ENCODE measurements at places on chromosomes 6 and 20.
A peak's percentile ranks its signal among the peaks of the same experiment; 100 is the strongest.

DNA sequence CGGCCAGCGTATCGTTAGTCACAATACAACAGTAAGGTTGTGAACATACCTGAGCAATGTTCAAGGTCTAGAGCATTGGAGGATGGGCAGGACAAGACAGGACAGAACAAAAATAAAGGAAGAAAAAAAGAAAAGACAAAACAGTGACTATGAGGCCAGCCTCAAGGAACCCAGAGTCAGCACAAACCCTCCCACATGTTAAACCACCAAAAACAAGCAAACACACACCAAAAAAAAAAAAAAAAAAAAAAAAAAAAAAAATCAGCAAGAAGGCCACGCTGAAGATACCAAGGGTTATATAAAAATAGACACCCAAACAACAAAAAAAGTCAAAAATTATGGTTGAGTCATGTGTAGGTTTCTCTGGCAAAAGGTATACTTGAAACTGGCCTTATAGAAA lies 12.8 kb downstream of the MED23 start:
- DNase-seq = no peak
- H3K27me3 ChIP-seq = no peaks in the 10 kb centered on the region
- no peak overlapping the region for H3K27ac ChIP-seq
- no peaks in the 10 kb centered on the region for H3K4me1 ChIP-seq
- peaks cover 99% of the 10 kb centered on the region for H3K36me3 ChIP-seq

DNA sequence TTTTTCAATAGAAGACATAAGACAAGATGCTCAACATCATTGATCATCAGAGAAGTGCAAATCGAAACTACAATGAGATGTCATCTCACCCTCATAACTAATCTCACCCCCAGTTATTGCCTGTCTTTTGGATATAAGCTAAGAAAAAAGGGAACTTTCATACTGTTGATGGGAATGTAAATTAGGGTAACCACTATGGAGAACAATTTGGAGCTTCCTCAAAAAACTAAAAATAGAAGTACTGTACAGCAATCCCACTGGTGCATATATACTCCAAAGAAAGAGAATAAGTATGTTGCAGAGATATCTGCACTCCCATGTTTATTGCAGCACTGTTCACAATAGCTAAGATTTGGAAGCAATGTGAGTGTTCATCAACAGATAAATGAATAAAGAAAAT lies 26.4 kb upstream of the PHF3 start:
- no peak overlapping the region for H3K27ac ChIP-seq
- no peaks in the 10 kb centered on the region for H3K4me1 ChIP-seq
- no peaks in the 10 kb centered on the region for H3K27me3 ChIP-seq

DNA sequence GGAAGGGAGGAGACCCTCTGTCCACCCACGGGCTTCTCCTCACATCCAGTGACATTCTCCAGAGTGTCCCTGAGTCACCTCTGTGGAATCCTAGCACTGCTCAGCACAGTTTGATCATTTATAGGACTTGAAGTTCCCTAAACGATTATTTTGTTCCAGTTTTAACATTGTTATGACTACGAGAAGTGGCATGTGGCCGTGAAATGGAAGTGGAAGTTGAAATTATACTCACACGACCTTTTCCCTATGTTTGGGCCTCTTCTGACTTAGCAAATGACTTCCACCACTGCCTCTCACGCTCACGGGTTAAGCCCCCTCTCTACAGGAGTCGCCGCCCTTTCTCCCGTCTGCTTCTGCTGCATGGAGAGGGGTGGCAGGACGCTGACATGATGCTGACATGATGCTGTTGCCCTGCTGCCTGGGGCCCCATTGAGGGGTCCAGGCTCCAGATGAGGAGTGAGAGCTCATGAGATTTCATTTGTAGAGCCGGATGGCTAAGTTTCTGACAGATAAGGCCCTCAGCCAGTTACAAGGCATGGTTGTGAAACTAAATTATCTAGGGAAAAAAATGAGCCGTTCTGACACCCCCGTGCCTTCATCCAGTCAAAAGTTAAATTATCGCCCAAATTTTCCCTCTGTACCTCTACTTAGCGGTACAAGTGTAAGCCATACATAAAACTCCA lies 153.6 kb upstream of the UST start:
- no peaks in the 10 kb centered on the region for H3K4me1 ChIP-seq
- H3K27me3 ChIP-seq = no peaks in the 10 kb centered on the region
- H3K27ac ChIP-seq = no peak overlapping the region
- no peaks in the 10 kb centered on the region for H3K36me3 ChIP-seq
- no peak for DNase-seq
- no peak overlapping the region for H3K4me3 ChIP-seq

GRCh38 chr6:7390226-7390878 lies 744 bp downstream of the RIOK1 start:
- DNase-seq = peak; percentile 52
- peak overlapping the region; percentile 99 for H3K27ac ChIP-seq
- no peaks in the 10 kb centered on the region for H3K27me3 ChIP-seq
- peaks cover 26% of the 10 kb centered on the region for H3K4me1 ChIP-seq
- peaks cover 25% of the 10 kb centered on the region for H3K36me3 ChIP-seq
- peak overlapping the region; percentile 88 for H3K4me3 ChIP-seq

GRCh38 chr20:22536956-22537756 lies 47.2 kb downstream of the FOXA2 start:
- H3K36me3 ChIP-seq = no peaks in the 10 kb centered on the region
- DNase-seq = no peak
- no peaks in the 10 kb centered on the region for H3K4me1 ChIP-seq
- no peak overlapping the region for H3K4me3 ChIP-seq
- no peak overlapping the region for H3K27ac ChIP-seq

GRCh38 chr6:146269482-146269881 lies 240.6 kb downstream of the GRM1 start:
- H3K4me3 ChIP-seq = no peak overlapping the region
- no peak for DNase-seq
- H3K4me1 ChIP-seq = no peaks in the 10 kb centered on the region

- no peak overlapping the region for H3K4me3 ChIP-seq
- peaks cover 72% of the 10 kb centered on the region for H3K36me3 ChIP-seq
- H3K27me3 ChIP-seq = no peaks in the 10 kb centered on the region
- peaks cover 25% of the 10 kb centered on the region for H3K4me1 ChIP-seq
- no peak overlapping the region for H3K27ac ChIP-seq
- DNase-seq = no peak
These were observed 18.6 kb downstream of the UCKL1 start for GRCh38 chr20:63937596-63937995.

- H3K36me3 ChIP-seq = no peaks in the 10 kb centered on the region
- H3K27me3 ChIP-seq = no peaks in the 10 kb centered on the region
- peak; percentile 98 for DNase-seq
- H3K4me3 ChIP-seq = no peak overlapping the region
These were observed 12.8 kb upstream of the SERPINB1 start for GRCh38 chr6:2854396-2854982.

DNA sequence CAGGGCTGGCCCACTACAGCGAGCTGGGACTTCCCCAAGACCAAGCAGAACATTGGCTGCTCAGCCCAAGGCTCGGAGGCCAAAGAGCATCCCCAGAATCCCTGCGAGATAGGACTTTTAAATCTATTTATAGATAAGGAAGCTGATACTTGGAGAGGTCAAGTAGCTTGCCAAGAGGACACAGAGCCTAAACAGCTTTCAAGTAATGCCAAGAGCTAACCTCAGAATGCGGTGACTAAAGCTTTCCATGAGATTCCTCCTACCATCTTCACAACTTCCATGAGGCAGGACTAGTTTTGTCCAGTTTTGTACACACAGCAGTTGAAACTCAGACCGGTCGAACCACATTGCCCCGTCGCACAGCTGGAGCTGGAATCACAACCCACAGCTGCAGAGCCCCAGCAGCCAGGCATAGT lies 168.1 kb upstream of the TOP1 start:
- no peaks in the 10 kb centered on the region for H3K36me3 ChIP-seq
- no peaks in the 10 kb centered on the region for H3K4me1 ChIP-seq
- DNase-seq = no peak
- H3K27ac ChIP-seq = no peak overlapping the region
- no peaks in the 10 kb centered on the region for H3K27me3 ChIP-seq

- DNase-seq = no peak
- H3K36me3 ChIP-seq = no peaks in the 10 kb centered on the region
- no peak overlapping the region for H3K27ac ChIP-seq
- no peak overlapping the region for H3K4me3 ChIP-seq
These were observed 1.4 kb downstream of the OTOR start for GRCh38 chr20:16749573-16749972.

All from CD14-positive monocyte (primary cell).